Eye (tissue), 1 donor: ENCODE measurements at places on chromosomes 5 and 9.

- DNase-seq = no peak
Observed at GRCh38 chr9:123220127-123220526, 48.3 kb downstream of the STRBP start.

DNA sequence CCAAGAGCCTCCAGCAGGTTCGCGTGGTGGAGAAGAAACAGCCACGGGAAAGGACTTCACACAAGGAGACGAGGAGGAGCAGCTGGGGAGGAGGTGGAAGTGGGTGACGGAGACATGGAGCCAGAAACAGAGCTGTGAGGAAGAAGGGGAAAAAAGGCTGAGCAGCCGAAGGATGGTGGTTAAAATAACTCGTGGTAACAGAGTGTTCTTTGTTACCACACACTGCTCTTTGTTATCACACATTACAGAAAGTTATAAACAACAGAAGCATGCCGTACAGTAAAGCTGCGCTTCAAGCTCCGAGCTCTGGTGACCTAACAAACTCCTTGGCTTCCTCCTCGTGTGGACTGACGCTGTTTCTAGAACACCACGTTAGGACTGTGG, 215.4 kb downstream of the GLIS3 start:
- DNase-seq = no peak

- DNase-seq = peak; percentile 26
Observed at GRCh38 chr5:138596105-138596881, 21.1 kb upstream of the HSPA9 start.

- DNase-seq = no peak
Observed at GRCh38 chr9:84163052-84163650, 177.4 kb downstream of the SLC28A3 start.

GRCh38 chr9:131657940-131658339, 81.9 kb downstream of the RAPGEF1 start:
- DNase-seq = no peak

- no peak for DNase-seq
Observed at GRCh38 chr9:72262063-72262462, 102.9 kb downstream of the ZFAND5 start.

- no peak for DNase-seq
Observed at GRCh38 chr5:62579761-62580160, 1.1 kb downstream of the LRRC70 start.

DNA sequence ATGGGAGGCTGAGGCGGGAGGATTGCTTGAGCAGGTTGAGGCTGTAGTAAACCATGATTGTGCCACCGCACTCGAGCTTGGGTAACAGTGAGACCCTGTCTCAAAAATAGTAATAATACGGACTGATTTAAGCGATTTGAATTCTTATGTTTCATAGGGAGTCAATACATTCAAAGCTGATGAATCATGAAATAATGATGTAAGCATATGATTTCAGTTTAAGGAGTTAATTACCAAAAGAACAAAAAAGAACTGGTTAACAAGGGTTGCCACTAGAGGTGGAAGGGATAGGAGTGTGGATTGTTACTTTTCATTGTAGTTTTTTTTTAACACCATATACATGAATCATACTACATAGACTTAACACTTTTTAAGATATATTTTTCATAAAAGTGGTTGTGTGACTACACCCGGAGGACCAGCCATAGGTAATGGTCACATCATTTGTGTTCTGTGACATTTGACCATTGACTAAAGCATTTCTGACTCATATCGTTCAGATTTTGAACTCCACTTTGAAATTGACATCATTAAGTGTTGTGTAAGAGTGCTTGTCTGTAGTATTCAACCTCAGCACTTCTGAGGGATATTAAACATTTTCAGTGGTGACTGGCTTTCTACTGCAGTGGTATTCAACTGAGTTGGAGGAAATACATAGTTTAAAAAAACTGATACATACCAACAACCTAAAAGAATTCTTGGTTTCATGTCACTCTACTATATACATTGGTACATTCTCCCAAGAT, 7.0 kb downstream of the TRMT10B start:
- no peak for DNase-seq

- DNase-seq = peak; percentile 15
Observed at GRCh38 chr5:63573380-63573779, 388.9 kb downstream of the HTR1A start.

DNA sequence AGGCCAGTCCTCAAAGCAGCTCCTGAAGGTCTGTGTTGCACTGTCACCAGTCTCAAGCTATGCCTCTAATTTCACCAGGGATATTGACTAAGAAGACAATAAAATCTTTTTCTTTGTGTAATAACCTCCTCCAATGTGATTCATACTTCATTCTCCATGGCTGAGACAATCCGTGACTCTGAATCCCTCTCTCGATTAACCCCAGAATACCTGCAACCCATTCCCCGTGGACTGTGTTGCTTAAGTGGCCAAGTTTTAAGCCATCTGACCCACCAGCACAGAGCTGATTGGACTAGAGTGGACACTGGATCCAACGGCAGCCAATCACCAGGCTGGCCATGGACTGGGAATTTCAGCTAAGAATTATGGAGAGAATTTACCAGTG, 5.4 kb upstream of the CCIN start:
- peak; percentile 30 for DNase-seq

DNA sequence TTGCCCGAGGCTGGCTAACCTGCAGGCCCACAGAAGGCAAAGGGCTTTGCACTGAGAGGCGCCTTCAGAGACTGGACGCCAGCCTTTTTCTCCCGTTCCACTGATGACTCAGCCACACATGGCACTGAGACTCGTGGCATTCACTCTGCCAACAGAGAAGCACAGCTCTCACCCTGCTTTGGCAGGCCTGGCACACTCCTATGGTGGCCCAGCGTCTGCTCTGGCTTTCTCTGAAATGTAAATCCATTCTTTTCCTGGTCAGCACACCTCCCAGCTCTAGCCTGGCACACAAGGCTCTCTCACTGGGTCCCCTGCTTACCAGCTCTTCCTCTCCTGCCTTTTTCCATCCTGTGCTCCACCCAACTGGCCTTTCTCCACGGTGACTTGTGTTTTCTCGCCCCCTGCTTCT, 5.9 kb upstream of the MELK start:
- no peak for DNase-seq

DNA sequence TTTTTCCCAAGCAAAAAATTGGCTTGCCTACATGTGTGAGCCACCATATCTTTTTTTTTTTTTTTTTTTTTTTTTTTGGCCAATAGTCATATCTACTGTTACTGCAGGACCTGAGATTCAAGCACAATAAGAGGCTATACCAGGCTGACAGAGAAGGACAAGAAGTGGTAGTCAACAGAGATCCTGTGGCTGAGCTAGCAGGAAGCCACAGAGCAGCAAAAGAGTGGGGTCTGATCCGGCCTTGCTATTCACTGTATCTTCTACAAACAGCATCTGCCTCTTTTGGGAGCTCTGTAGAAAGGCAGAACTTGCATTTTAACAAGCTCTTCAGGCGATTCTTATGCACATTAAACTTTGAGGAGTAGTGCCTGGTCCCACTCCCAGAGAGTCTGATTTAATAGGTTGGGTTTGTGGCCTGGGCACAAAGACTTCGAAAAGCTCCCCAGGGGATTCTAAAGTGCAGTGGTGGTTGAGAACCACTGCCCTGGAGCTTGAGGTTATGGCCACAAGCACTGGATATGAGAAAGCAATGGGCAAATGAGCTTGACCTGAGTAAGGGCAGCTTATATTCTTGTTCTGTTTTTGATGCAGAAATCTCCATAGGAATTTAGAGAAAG, 162.8 kb downstream of the PIK3R1 start:
- no peak for DNase-seq

DNA sequence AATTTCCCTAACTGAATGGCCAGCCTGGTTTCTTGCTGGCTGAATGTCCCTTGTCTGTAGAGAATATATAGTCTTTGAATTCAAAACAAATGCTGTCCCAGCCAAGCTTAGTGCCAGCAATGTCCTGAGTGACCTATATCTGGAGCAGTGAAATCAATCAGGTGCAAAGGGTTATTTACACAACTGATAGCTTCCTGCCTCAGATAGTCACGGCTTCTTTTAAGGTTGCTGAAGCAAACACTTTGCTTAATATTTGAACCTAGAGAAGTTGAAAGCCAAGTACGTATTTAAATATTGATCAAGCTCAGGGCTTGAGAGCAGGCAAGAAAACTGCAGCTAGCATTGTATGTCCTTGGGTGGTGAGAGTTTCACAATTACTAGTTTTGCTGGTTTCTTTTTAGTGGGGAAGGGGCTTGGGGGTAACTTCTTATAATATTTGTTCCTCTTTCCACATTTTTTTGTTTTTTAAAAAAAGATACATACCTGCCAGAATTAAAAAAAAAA, 2.0 kb upstream of the ARHGEF28 start:
- no peak for DNase-seq

GRCh38 chr5:132387640-132388117, 18.2 kb downstream of the SLC22A5 start:
- peak; percentile 58 for DNase-seq

DNA sequence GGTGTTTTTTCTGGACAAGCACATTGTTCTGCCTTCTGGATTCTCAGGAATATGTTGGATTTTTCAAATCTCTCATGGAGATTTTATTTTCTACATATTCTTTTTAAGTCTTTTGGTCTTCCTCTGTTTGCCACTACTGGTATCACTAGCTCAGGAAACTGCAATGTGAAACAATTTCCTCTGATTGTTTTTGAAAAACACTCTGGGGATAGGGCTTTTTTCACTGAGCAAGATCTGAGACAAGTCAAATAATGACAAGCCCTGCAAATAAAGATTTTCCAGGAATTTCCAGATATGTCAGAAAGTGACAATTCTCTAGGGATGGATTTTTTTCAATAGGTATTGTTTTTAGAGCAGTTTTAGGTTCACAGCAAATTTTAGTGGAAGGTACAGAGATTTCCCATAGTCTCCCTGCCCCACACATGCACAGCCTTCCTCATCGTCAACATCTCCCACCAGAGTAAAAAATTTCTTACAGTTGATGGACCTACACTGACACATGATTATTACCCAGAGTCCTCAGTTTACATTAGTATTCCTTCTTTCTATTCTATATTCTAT, 86.9 kb upstream of the TMEM161B start:
- no peak for DNase-seq

DNA sequence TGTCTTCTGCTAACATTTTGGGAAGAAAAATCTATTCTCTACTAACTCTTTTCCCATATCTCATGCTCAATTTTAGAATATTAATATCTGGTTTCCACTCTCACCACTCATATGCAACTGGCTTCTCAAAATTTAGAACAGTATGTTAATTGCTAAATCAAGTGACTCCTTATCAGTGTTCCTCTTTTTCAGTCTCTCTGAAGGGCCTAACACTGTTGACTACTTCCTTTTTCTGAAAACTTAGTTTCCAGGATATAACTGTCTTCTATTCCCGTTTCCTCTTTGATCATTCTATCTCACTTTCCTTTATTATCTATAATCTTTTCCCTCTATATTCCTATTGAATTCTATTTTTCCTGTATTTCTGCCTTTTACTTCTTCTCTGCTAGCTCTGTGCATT, 1717.2 kb upstream of the C9orf72 start:
- no peak for DNase-seq

DNA sequence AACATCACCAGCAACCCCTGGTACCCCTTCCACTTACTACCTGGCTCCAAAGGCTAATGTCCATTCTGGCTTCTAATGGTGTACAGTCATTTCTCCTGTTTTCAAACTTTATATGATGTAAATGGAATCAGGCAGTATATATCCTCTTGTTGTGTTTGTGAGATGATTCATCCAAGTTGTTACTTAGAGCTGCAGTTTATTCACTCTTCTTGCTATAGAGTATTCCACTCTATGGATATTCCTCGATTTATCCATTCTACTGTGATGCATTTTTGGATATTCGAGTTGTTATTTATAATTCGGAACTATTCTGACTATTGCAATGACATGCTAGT, 32.4 kb downstream of the IRF1 start:
- no peak for DNase-seq

DNA sequence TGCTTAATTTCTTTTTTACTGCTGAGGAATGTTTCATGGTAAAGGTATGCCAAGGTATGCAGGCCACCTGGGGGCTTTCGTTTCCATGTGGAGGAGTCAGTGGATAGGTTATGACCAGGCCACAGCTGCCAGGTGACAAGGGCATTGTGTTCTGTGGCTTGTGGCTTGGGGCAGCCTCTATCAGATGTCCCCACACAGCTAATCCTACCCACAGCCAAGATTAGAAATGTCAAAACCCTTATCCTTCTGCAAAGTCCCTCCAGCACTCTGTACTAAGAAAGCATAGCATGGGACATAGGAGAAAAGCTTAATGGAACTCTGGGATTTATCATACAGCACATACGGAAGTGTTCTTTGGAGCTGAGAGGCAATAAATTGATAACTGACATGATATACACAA, 171.2 kb upstream of the S1PR3 start:
- no peak for DNase-seq

DNA sequence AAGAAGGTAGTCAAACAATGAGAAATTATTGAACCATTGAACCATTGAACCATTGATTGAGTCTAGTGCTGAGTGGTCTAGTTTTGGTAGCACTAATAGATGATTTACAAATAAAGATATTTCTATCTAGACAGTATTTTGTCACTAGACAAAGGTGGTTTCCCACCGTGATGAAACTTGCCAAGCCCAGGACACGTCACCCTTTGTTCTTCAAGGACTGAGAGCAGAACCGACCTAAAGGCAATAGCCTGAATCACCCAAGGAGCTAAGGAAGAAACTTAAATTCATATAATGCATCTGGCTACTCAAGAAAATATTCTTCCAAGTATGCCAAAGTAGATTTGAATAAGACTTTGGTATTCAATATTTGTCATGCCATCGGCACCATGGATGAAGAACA, 103.3 kb downstream of the ESM1 start:
- no peak for DNase-seq

DNA sequence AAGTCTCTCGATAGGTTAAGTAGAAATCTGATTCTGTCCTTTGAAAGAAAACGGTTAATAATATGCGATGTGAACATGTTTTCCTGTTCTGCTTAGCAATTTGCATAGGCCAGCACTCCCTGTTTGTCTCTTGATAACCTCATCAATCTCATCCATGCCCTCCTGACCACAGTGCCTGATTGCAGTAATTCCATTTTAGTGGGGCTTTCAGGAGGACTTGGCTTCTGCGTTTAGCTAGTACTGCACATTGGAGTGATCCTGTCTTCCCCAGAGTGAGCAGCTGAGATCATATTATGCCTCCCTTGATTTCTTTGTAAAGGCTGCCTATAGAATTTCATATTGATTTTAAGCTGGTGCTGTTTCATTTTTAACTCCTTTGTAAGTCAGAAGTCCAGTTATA, 335.9 kb upstream of the ISL1 start:
- peak; percentile 35 for DNase-seq

DNA sequence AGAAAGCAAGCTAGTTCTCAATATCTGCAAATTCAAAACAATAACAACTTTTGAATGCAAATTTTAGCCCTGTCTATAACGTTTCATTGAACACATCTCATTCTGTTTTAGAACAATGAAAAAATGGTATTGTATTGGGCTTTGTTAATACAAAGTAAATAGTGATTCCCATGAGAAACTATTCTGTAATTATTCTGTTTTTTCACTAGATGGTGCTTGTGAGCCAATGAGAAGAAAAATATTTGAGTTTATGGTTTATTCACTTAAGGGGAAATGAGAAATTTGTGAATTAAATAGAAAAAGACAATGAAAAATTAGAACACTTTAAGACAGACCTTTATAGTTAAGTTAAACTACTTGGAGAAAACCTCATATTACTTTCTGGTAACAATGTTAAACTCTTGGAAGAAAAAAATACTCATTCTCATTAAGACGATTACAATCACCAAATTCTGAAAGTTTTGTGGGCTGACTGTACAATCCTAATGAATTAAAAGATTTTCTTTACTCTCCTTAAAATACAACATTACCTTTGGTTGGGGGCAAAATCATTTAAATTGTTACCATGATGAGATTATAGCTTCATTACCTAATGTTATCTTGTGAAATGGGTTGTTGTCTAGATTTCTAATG, 127.0 kb downstream of the NNT start:
- DNase-seq = peak; percentile 48

GRCh38 chr5:177426566-177427210, at the start of gene GRK6:
GRK6 (plus strand) TSS chr5:177426676; CDS start chr5:177426846, 170 bp downstream.
- peak; percentile 69 for DNase-seq
